ENCODE measurements at places on chromosomes 3 and 15. TPM values are rescaled to one million over a fixed set of nuclear protein-coding genes. Genes with fewer than 3 reads are reported as not detected.

DNA sequence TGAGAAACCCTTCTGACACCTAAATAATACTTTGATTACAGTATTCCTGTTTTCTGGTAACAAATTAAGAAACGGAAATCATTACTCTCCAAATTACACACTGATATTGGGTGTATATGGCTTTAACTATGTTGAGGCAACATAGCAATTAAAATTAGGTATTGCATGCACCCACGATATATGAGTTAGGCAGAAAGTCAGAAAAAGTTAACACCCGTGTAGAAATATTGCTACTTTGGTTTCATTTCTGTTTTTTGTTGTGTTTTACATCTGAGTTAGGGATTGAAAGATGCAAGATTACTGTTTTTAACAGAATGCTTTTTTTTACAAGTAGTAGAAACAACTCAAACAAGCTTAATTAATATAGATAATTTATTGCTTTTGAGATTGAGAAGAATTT lies 327.8 kb downstream of the GBE1 start:
- DNase-seq, result no peak

The MCF2L2 gene
- 5.0 TPM for total RNA-seq

DNA sequence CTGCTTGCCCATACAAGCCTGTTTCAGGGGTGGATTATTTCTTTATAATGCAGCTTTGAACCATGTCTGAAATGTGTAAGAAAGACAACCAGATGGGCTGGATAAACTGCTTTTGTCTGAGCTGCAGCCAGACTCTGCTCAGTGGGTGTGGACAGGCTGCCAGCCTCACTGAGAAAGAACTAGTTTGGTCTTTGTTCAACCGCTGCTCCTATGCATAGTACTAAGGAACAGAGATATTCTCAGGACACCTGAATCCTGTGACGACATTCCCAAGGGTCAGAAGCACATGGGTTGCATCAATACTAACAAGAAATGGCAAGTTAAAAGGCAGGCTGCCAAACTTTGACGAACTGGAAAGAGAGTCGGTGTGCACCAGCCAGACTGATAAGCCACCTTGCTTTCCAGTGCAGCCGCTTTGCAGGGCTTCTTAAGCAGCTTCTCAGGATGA lies 57.2 kb downstream of the PLD1 start:
- DNase-seq, result no peak

DNA sequence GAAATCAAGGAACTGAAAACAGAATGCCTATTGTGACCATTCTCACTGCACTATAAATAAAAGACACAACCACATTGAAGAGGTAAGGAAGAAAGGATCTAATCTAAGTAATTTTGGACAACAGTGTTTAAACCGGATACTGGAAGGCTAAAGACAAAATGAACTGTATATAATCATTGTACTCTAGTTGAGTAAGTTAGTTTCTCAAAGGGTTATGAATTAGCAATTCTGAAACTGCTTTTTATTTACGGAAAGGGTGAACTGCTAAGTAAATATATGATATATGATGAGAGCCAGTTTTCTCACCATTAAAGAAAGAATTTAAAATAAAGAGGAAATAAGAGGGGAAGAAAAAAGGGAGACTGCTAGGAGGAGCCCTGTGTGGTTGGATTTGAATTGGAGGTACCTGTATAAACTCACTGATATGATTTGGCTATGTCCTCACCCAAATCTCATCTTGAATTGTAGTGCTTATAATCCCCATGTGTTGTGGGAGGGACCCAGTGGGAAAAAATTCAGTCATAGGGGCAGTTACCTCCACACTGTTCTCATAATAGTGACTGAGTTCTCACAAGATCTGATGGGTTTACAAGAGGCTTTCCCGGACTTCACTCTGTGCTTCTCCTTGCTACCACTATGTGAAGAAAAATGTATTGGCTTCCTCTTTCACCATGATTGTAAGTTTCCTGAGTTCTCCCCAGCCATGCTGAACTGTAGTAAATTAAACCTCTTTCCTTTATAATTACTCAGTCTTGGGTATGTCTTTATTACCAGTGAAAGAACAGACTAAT lies 607.7 kb downstream of the PYDC2 start:
- DNase-seq, result no peak

DNA sequence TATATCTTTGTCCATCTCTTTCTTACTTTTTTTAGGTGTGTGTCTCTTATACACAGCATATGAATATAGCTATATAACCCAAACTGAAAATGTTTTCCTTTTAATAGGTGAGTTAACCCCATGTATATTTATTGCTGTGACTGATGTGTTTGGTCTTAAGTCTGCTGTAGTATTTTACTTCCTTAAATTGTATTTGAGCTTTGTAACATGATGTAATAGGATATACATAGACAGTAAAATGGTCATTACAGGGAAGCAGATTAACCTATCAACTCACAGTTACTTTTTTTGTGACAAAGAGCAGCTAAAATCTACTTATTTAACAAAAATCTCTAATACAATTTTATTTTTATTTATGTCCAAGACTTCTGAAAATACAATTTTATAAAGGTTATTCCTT lies 51.8 kb upstream of the CDAN1 start:
- DNase-seq, result no peak

GRCh38 chr3:8445861-8446260 lies 55.8 kb upstream of the LMCD1 start:
- DNase-seq, result no peak

DNA sequence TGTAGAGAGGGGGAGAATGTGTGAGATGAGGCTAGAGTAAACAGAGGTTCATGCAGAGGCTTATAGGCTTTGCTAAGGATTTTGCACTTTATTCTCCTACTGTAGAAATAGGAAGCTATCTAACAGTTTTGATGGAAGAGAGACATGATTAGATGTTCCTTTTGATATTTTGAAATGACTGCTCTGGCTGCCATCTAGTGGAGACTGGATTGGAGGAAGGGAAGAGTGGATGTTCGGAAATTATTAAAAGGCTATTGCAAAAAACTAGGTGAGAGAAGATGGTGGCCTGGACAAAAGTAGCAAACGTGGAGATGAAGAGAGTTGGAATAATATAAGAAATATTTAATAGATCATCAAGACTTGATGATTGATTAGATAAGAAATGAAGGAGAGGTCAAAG lies 42.2 kb downstream of the SYN2 start:
- no peak for DNase-seq

- DNase-seq, result no peak
These were observed 54.5 kb upstream of the ABHD10 start for GRCh38 chr3:111924283-111924682.

- no peak for DNase-seq
These were observed 54.4 kb upstream of the TLE3 start for GRCh38 chr15:70152070-70152480.

The EXD1 gene
- not detected for total RNA-seq

Data from CD8-positive, alpha-beta T cell (primary cell).